ENCODE measurements at places on chromosomes 11 and 22. TPM values are rescaled to one million over a fixed set of nuclear protein-coding genes. Genes with fewer than 3 reads are reported as not detected.

MS4A15 gene
- total RNA-seq = 0.10 TPM

GAL3ST1 gene
- total RNA-seq = 8.4 TPM

TRIM68 gene
- 6.3 TPM for total RNA-seq

FIBIN gene
- total RNA-seq = 0.07 TPM

APOL4 gene
- not detected for total RNA-seq

RASL10A gene
- total RNA-seq = 5.1 TPM

SYCE3 gene
- total RNA-seq = not detected

RHOD gene
- total RNA-seq = 8.7 TPM

CDC45 gene
- 36.8 TPM for total RNA-seq

C11orf97 gene
- not detected for total RNA-seq

TTC28 gene
- 14.8 TPM for total RNA-seq

PAFAH1B2 gene
- 138 TPM for total RNA-seq

MPST gene
- total RNA-seq = 188 TPM

P2RY6 gene
- not detected for total RNA-seq

TUBA8 gene
- 2.7 TPM for total RNA-seq

KIRREL3 gene
- total RNA-seq = 0.10 TPM

OR2AG1 gene
- total RNA-seq = not detected

CSNK2A3 gene
- 1.6 TPM for total RNA-seq

DAGLA gene
- 4.8 TPM for total RNA-seq

SEZ6L gene
- 1.1 TPM for total RNA-seq

TMEM151A gene
- total RNA-seq = 0.85 TPM

FGF3 gene
- total RNA-seq = 0.15 TPM

CASP5 gene
- not detected for total RNA-seq

ARHGAP32 gene
- total RNA-seq = 18.4 TPM

MYO7A gene
- 1.8 TPM for total RNA-seq

CCS gene
- 53.7 TPM for total RNA-seq

ARHGAP8 gene
- 24.8 TPM for total RNA-seq

RAG2 gene
- not detected for total RNA-seq

Data from H7 (cell line).